ENCODE measurements at places on chromosomes 4 and X.

GRCh38 chr4:54228546-54228945, 547 bp upstream of the PDGFRA start:
- no peak for DNase-seq

GRCh38 chr4:11698033-11698432, 269.3 kb upstream of the HS3ST1 start:
- DNase-seq: no peak

DNA sequence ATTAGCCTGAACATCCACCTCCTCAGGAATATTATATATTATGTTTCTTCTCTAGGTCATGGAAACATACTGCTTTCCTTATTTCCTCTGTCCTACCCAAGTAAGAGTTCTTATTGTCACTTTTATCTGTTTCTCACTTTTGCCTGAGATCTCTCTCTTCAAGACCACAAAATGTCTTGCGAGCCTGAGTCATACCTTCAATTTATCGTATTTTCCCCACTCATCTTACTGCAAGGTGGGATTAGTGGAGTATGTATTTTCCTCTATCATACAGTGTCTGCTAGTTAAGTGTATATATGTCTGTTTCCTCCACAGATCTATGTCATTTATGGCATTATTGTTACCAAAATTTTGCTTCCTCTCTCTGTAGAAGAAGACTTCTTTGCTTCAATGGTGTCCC, 124.5 kb downstream of the EIF4E start:
- no peak for DNase-seq

DNA sequence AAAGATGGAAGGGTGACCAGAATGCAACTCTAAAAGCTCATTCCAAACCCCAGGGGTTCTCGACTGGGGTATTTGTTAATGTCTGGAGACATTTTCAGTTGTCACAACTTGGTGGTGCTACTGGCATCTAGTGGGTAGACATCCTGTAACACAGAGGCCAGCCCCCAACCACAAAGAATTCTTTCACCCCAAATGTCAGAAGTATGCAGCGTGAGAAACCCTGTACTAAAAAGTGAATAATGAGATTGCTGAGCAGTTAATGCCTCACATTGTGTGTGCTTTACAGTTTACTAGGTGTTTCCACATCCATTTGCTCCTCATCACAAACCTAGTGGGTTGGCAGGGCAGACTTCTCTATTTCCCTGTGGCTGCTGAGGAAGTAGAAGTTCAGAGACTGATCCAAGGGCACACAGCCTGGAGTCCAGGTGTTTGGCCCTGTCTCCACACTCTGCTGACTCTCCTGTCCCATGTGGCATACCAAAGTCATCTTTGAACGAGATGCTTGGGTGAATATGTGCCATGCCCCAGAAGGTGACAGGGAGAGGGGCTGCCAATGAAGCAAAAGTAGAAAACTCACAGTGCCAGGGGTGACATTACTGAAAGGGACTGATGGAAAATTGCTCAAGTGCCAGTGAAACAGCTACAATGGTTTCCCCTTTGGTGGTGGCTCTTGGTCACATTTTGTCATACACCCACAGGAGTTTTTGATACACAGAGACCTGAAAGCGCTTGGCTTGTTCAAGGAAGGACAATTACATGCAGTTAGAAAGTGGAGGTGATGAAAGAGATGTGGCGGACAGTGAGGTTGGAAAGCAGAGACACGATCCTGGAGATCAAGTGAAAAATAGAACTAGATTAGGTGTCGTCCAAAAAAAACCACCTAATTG, 10.1 kb upstream of the TMEM154 start:
- DNase-seq: no peak

DNA sequence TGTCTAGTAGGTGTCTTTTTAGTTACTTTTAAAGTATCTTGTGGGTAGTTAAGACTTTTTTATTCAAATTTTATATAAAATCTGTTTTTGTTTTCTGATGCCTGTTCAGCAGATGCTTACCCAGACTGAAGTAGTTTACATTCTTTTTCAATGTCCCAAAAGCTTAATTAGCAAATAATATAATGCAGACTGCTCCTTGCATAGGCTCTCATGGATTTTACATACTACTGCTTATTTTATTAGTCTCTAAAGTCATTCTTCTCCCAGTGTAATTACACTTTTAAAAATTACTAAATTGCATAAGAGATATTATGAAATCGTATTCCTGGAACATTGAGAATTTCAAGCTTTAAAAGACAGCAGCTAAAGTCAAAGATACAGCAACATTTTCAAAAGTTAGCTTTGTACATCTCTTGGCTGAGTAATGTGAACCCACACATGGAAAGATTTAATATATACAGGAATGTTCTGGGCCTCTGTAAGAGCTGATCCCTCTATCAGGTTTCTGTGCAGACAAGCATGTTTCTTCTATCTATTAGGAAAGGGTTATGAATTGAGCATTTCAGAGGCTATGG, 148.4 kb upstream of the SPRY1 start:
- no peak for DNase-seq

DNA sequence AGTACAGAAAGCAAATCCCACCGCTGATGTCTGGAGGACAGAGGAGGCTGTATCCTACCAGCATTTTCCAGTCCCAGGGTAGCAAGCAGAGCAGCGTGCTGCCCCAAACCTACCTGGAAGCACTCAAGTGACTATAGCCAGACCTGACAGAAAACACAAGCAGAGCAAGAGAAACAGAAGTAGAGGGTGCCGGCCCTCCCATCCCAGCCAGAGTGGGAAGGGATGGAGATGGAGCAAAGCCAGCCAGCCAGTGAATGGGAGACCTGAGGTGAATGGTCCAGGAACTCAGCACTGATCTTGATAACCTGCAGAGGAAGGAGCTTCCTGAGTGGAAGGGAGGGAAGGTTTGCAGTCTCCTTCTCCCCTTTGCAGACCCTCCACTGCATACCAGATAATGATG, 185.2 kb downstream of the MAML3 start:
- DNase-seq: no peak

- DNase-seq: no peak
These were observed 39.7 kb upstream of the TBC1D14 start for GRCh38 chr4:6869944-6870343.

DNA sequence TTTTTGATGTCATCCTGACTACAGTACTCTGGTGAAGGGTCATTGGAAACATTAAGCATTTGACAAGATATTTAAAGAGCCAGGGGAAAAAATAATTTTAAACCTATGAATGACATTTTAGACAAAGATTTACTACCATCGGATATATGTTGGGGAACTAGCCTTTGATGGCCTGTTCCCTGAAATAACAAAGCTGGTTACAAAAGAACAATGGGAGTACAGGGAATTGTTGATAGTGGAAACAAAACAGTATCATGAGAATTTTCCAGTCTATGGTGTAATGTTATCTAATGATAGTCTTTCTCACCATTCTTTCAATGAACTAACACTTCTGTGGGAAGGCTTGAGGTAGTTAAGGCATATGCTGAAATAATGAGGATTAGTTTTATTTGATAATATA, 125.9 kb upstream of the KLHL4 start:
- no peak for DNase-seq

DNA sequence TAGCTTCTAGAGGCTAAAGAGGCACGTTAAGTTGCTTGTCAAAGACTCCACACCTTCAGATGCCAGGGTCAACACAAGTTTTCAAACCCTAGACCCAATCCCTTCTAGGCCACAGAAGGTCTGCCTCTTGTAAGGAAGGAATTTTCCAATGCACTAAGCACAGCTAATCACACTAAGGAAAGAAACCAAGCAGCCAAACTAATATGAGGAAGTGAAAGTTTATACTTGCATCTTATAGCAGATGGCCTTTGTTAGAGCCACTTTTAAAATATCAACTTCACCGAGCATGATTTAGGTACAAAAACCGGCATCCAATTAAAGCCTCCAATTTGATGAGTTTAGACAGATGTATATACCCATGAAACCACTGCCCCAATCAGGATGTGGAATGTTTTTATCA, 9.9 kb downstream of the FHL1 start:
- DNase-seq: no peak
